Esophagus mucosa (tissue), 1 donor: ENCODE measurements at places on chromosomes 7 and 10. TPM values are rescaled to one million over a fixed set of nuclear protein-coding genes. Genes with fewer than 3 reads are reported as not detected.

DNA sequence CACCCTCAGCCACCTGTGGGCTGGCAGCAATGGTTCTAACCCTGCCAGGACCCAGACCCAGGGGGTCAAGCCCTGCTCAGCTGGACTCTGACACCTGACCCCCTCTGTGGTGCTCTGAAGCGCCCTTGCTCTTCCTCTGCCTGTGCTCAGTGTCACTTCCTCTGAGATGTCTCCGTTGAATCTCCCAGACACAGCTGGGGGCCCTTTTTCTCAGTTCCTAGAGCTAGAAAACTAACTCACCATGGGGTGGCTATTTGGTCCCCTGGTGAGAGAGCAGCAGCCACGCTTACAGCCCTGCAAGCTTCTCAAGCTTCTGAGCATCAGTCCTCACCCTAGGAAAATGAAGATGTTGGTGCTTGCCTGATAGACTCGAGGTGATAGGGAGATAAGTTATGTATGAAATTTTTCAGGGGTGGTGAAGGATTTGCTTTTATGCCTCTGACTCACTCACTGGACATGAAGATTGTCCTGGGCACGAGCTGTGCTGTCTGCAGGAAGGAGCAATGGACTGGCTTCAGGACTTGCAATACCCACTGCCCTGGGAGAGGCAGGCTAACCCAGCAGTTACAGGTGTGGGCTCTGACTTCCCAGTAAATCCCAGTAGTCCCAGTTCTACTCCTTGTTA is 29.6 kb downstream of the COL13A1 start:
- no peak for ATAC-seq

- ATAC-seq = peak; percentile 32
Measured at GRCh38 chr10:69801434-69802315, at the start of gene COL13A1. COL13A1 (plus strand) TSS chr10:69801906; CDS start chr10:69802424, 518 bp downstream.

GRCh38 chr7:32577421-32577820 is 82.1 kb downstream of the AVL9 start:
- no peak for ATAC-seq

The AS3MT gene
- total RNA-seq = 0.12 TPM

The GCC1 gene
- 11.0 TPM for total RNA-seq

The CALCR gene
- not detected for total RNA-seq
